HCEC 1CT (cell line): ENCODE measurements at places on chromosomes 11 and 22.
A peak's percentile ranks its signal among the peaks of the same experiment; 100 is the strongest.

DNA sequence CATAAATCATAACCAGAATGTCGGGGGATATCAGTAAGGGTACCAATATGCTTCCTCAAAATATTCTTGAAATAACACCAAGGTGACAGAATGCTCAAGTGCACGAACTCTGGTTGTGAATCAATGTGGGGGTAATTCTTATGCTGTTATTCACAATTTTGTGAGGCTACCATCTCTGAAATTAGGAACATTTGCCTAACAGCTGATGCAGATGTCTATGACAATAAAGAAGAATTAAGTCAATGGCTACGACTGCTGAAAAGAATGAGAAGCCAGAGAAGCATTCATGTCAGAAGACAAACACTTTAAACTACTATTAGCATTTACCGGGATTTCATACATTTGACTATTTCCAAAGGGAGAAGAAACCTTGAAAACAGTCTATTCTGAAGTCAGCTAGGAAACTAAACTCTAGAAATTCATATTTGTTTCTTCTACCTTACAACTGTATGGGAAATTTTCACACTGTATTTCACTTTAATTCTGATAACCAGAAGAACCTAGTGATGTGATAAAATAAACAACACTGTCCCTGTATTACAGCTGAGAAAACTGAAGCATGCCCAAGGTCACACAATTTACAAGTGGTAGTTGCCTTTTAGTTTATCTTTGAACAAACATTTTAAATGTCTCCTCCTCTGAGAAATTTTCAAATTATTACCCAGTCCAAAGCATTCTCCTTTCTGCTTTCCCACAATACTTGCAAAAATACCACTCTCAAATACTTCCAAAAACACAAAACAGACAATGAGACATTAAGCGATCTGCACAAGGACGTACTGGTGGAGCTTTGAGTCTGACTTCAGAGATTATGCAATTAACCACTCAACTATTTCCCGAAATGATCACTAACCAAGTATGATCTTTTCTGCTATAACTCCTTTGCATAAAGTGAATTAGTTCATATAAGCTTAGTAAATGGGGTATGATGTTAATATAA, 18.0 kb upstream of the ARHGAP32 start:
- DNase-seq: no peak

GRCh38 chr22:25883482-25884033, 141.6 kb downstream of the MYO18B start:
- no peak for DNase-seq

DNA sequence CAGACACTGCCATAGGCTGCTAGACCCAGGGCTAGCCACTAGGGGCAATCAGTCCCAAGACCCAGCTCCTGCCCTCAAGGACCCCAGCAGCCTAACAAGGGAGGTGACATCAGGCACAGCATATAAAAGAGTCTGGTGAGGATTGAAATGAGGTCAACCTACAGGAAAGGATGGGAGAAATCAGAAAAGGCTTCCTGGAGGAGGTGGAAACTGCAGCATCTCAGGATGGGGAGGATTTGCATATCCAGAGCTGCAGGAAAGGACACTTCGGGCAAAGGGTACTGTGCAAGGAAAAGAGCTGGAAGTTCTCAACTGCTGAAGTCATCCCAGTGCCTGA, 2.9 kb upstream of the ARFGAP2 start:
- DNase-seq: peak; percentile 43

GRCh38 chr22:33553493-33553892, 366.8 kb downstream of the LARGE1 start:
- no peak for DNase-seq

DNA sequence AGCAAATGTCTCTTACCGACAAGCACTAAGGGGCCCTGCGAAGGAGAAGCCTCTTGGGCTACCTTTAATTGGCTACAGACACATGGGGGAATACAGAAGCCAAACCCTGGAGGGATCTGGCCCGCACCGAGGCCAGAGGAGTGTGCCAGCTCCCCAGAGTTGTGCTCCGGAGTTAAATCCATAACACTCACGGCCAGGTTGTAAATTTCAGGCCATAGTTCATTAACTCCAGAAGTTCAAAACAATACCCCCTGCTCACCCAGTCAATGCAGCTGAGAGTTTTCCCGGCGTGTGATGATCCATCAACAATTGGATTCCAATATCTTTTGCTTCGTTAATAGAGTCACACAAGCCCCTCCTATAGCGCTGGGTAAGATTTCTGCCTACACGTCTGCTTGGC, 371.5 kb downstream of the NXPE2 start:
- no peak for DNase-seq

DNA sequence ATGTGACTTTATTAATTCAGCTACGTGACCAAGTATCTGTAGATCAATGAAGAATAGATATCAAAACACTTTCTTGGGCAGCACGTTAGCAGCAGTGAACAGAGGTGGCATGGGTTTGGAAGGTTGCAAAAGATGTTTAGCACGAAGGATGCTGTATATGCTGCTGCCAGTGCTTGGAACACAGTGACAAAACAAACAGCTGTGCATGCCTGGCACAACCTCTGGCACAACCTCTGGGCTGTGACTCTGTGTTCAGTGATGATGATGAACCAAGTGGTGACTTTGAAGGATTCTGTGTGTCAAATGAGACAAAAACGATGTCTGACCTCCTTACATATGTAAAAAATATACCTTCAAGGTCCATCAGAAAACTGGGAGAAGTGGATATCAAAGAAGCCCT, 104.7 kb downstream of the TBC1D22A start:
- peak; percentile 20 for DNase-seq

DNA sequence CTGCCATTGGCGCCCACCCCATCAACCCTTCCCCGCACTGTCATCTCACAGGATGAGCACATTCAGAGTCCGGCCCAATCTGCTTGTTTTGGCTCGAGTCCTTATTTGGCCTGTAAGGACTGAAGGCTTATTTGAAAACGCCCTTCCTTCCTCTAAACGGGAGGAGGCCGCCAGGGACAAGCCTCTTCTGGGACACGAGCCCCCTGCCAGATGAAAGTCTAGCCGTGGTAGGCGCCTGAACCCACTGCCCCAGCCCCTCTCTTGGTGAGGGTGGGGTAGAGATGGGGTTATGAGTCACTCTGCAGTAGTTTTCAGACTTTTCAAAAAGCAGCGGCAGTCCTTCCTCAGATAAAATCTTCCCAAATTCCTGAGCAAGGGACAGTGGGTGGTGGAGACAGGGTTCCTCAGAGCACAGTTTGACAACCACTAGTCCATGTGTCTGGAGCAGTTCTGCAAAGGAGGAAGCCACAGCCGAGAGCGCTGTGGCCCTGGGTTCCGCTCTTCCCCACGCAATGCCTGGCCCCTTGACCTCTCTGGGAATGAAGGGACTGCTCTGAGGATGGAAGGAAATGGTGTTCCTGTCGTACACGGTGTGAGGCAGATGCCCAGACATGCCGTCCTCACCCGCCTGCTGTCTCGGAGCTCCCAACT, 57.0 kb downstream of the MYH9 start:
- DNase-seq: peak; percentile 80

- DNase-seq: no peak
Observed at GRCh38 chr11:67614730-67615714, 8.3 kb downstream of the NDUFV1 start.

- DNase-seq: no peak
Observed at GRCh38 chr11:96144553-96144952, 198.4 kb downstream of the MAML2 start.

DNA sequence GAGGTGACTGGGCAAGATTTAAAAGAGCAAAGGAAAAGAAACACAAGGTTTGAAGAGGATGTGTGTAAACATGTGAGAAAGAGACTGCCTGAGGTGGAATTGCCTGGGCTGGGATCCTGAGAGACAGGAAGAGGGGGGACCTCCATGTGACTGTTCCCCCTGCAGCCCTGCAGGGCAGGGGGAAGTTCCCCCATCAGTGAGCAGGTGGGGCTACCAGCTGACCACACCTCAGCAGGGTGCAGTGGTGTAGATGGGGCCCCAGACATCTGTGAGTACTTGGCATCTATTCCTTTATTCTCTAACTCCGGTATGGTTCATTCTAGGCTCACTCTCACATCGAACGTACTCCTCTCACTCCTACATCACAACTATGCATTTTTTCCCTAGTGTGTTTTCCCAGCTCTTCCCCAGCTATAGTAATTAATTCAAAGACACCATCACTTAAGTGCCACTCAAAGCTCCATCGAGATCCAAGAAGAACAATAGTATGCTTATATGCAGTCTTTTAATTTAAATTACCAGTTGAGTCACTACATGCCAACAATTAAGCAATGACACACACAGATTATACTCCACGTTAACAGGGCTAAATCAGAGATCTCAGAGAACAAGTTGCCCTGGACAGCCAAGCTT, 42.7 kb downstream of the LGR4 start:
- no peak for DNase-seq

DNA sequence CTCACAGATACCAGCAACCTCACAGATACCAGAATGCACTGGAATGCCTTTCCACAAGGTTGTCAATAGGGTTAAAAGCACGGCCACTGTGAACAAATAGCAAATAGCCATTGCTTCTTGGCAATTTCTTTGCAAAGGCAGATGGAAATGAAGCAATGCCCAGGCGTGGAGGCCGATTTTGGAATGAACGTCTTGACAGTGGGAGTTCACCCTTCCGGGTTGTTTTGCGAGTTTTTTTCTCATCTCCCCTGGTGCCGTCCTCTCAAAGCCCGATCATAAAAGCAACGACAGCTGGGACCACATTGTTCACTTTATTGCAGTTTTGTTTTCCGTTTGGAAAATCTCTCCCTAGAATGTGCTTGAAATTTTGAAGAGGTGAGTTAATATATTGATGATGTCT, 38.0 kb upstream of the CD82 start:
- no peak for DNase-seq

DNA sequence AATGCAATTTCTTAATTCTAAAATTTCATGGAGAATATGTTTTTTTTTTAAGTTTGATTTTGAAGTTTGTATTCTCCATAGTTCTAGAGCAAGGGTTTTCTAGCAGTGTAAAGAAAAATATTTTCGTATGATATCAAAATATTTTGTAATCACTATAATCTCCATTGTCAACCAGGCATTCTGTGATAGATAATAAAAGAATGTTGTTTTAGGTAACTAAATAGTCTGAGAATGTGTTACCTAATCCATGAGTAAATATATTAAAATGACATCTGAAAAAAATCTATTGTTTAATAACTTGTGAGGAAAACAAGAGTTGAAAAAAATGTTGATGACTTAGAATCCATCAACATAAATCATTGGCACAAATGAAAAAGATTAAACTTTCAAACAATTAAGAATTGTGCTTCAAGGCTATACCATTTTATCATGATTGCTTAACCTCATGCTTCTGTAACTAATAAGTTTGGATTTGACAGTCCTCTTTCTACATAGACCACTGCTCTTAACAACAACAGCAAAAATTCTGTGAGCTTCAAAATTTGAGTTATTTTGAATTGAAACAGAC, 2211.8 kb downstream of the LRRC4C start:
- DNase-seq: no peak

DNA sequence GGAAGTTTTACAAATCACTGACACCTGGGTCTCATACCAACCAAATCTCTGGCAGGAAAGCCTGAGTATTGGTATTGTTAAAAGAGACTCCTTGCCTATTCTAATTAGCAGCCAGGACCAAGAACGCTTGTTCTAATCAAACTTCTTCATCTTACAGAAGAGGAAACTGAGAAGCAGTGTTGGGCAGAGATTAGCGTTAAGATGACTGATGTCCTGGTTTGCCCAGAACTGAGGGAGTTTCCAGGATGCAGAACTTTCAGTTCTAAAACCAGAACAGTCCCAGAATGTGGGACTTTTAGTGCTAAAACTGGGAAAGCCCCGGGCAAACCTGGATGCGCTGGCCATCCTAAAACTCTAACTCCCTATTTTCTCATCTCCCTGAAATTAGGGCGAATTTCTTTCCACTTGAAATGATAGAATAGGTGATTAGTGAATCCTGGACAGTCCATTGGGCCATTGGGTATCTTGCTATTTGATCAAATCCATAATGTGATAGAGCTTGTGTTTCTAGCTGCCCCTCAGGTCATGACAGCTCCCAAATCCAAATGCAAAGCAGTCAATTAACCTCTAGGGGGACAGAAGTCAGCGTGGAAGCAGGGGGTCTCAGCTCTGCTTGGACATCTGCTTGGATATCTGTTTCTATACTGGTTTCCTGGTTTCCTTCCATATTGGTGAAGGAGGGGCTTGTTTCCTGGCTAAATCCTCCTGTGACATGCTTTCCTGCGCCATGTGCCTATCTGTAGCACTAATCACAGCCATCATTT, 16.0 kb upstream of the TMPRSS13 start:
- DNase-seq: no peak

GRCh38 chr11:13672576-13673210, 4.2 kb downstream of the FAR1 start:
- DNase-seq: no peak

- peak; percentile 60 for DNase-seq
Observed at GRCh38 chr22:28600546-28601143, 79.0 kb downstream of the TTC28 start.
